ENCODE measurements at places on chromosomes 7 and 10.

GRCh38 chr7:39184391-39184790 lies 206.7 kb downstream of the POU6F2 start:
- peak; percentile 5 for DNase-seq

GRCh38 chr10:126955934-126956711 lies 50.9 kb downstream of the DOCK1 start:
- DNase-seq, result no peak

- DNase-seq, result no peak
Observed at GRCh38 chr7:29976266-29976665, 13.3 kb downstream of the SCRN1 start.

GRCh38 chr10:69047111-69047832 lies 40.6 kb upstream of the SRGN start:
- no peak for DNase-seq

- DNase-seq, result peak; percentile 63
Observed at GRCh38 chr10:21675157-21675796, 141.2 kb downstream of the MLLT10 start.

DNA sequence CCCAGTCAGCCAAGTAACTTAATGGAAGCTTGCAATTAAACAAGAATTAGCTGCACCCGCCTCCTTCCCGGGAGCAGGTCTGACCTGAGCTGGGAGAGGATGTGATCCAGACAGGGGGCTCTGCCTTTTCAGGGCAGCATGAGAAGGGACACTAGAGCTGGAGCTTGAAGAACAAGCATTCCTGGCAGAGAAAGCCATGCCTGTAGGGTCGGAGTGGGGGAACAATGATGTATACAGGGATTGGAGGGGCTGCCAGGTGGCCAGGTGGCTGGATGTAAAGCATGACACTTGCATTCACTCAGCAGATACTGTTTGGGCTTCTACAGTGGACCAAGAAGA lies 112.5 kb downstream of the GRK5 start:
- no peak for DNase-seq

All from RKO (cell line).